Hematopoietic multipotent progenitor cell treated with erythropoietin and hydrocortisone succinate and interleukin-3 and kit ligand, for 17 days (in vitro differentiated cells): ENCODE measurements at places on chromosomes 1 and 21.

- DNase-seq, result no peak
These were observed 1.8 kb upstream of the DMBX1 start for GRCh38 chr1:46487818-46488218.

DNA sequence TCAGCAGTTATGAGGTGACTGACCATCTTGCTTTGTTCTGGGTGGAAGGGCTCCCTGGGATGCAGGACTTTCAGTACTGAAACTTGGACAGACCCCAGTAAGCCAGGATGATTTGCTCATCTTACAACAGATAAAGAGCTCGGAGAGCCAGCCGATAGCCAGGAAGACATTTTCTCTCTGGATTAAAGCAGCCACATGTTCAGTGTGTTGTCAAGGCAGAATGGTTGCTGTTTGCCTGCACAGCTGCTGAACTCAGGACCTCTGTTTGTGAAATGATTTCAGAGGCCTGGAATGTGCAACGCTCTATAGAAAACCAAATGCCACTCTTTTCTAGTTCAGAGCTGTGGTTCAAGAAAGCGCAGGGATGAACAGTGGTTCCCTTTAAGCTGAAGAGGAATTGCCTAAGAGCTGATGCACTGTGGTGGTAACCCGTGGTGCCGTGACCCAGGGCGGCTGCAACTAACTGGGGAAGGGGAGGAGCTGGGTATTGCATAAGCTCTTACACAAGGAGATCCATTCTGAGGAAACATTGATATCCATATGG, 40.7 kb downstream of the CASQ2 start:
- no peak for DNase-seq

- no peak for DNase-seq
These were observed 123.1 kb downstream of the MATN1 start for GRCh38 chr1:30600258-30600657.

GRCh38 chr1:234997896-234998741, 130.5 kb downstream of the TOMM20 start:
- no peak for DNase-seq

- no peak for DNase-seq
These were observed 31.0 kb upstream of the CLDN14 start for GRCh38 chr21:36510911-36511310.
